ENCODE measurements at places on chromosomes 2 and 18. TPM values are rescaled to one million over a fixed set of nuclear protein-coding genes. Genes with fewer than 3 reads are reported as not detected.
A peak's percentile ranks its signal among the peaks of the same experiment; 100 is the strongest.

DNA sequence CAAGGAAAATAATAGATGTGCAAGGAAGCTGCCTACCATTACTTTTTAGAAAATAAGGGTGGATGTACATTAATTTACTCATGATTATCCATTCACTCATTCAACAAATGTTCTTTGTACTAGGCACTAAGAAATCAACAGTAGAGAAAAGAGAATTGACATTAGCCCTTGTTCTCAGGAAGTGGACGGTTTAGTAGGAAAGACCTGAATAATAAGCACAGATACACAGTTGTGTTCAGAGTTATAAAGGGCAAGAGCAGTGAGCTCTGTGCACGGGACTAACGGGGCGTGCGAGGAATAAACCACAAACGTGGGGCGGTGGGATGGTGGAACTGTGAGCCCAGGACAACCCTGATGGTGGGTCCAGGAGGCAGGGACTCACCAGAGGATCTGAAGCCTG is 94.4 kb upstream of the MBOAT2 start:
- no peak overlapping the region for H3K27ac ChIP-seq
- H3K4me3 ChIP-seq: no peak overlapping the region
- no peaks in the 10 kb centered on the region for H3K36me3 ChIP-seq
- peaks cover 9% of the 10 kb centered on the region for H3K4me1 ChIP-seq

- no peak overlapping the region for H3K27ac ChIP-seq
- no peak overlapping the region for H3K4me3 ChIP-seq
- 0 out of 2 replicates have a peak, but pooled peaks cover 5% of the 10 kb centered on the region for H3K4me1 ChIP-seq
These were observed 122.1 kb downstream of the MGAT5 start for GRCh38 chr2:134375935-134376334.

DNA sequence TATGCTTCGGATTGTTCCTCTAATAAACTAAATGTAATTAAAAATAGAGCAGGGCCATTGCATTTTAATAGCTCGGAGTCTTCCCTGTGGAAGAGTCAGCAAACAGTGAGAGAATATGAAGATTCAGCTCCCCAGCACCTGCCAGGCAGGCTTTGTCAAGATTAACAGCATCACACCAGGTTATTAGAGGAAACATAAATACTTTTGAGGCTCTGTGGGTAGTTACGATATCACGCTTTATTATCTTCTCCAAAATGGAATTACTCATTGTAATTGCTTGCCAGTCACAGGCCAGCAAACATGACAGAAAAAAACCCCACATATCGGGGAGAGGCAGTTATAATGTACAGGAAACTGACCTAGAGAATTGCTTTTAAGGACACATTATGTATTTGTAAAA is 303.9 kb downstream of the CPS1 start:
- no peaks in the 10 kb centered on the region for H3K27me3 ChIP-seq
- no peaks in the 10 kb centered on the region for H3K4me1 ChIP-seq
- DNase-seq: no peak
- H3K27ac ChIP-seq: no peak overlapping the region
- no peaks in the 10 kb centered on the region for H3K36me3 ChIP-seq

DNA sequence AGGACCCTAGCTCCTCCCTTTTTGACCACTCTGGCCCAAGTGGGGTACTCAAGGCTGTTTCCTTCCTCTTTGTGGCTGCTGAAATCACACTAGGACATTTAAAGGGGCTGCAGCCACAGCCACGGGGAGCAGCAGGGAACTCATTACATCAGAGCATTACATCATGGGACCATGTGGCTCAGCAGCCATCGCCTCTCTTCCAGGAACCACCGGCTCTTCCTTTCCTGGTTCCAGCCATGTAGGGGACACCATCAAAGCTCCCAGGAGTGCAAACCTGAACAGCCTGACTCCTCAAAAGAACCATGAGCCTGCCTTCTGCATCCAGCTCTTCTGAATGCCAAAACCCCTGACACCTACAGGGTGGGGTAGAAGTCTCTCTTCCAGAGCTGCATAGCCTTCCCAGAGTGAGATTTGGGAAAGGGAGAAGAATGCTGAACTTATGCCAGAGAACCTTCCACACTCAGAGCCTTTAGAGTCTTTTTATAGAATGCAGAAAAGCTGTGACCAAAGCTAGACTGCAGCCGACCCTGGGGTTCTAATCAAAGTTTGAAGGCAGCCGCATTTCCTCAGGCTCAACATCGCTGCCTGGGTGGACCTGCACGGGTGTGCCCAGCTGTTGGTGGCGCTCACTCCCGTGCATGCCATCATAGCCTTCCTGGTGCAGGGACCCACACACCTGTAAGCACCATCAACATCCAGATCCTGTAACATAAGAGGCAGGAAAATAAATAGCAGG is 121.7 kb downstream of the KLHL29 start:
- no peak overlapping the region for H3K4me3 ChIP-seq
- no peaks in the 10 kb centered on the region for H3K27me3 ChIP-seq
- no peaks in the 10 kb centered on the region for H3K4me1 ChIP-seq
- no peak for DNase-seq
- no peaks in the 10 kb centered on the region for H3K36me3 ChIP-seq

GRCh38 chr18:74373428-74373827 is 57.8 kb downstream of the C18orf63 start:
- H3K27ac ChIP-seq: no peak overlapping the region
- peaks cover 6% of the 10 kb centered on the region for H3K4me1 ChIP-seq
- H3K27me3 ChIP-seq: no peaks in the 10 kb centered on the region
- no peaks in the 10 kb centered on the region for H3K36me3 ChIP-seq

DNA sequence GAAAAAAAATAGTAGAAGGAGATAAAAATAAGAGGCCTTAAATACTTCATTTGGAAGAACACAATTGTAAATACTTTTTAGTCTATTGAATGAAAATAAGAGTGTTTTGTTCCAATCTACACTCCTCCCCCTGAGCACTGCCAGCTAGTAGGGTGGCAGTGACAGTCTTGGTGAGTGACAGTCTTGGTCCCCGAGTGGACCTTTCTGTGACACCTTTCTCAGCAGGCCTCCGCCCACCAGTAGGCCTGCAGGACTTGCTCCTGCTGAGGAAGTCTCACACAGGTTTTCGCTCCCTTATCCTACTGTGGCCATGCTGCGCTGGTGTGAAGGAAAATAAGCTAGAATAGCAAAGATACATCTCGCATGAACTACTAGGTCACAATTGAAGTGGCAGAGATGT is 666.8 kb downstream of the NR4A2 start:
- H3K27me3 ChIP-seq: no peaks in the 10 kb centered on the region
- no peak overlapping the region for H3K27ac ChIP-seq
- H3K4me1 ChIP-seq: no peaks in the 10 kb centered on the region
- no peaks in the 10 kb centered on the region for H3K36me3 ChIP-seq
- DNase-seq: no peak
- H3K4me3 ChIP-seq: no peak overlapping the region

DNA sequence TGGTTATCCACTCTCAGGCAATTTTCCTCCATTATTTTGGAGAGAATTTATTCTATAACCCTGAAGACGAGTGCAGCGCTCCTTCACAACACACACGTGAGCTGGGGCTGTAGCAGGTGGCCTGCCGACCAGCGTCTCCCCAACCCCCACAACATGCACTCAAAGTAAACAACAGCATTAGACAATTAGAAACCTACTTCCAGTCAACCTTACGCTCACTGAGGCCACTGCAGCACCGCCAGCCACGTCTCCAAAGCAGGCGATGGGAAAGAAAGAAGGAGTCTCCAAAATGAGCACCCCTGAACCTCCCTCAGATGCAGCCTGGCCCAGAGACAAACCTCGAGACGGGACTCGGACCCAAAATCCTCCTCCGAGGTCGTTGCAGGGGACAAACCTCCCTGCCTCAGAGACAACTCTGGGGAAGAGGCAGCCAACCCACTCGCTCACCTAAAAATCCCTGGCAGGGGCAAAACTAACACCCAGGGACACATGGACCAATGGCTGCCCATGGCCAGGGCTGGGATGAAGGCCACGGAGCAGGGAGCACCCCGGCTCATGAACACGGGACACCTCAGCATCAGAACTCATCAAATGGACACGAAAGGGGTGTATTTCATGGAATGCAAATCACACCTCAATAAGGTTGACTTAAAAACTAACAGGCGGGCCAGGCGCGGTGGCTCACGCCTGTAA is 2.6 kb downstream of the SLC66A2 start:
- no peak overlapping the region for H3K27ac ChIP-seq
- no peaks in the 10 kb centered on the region for H3K4me1 ChIP-seq
- no peak overlapping the region for H3K4me3 ChIP-seq

DNA sequence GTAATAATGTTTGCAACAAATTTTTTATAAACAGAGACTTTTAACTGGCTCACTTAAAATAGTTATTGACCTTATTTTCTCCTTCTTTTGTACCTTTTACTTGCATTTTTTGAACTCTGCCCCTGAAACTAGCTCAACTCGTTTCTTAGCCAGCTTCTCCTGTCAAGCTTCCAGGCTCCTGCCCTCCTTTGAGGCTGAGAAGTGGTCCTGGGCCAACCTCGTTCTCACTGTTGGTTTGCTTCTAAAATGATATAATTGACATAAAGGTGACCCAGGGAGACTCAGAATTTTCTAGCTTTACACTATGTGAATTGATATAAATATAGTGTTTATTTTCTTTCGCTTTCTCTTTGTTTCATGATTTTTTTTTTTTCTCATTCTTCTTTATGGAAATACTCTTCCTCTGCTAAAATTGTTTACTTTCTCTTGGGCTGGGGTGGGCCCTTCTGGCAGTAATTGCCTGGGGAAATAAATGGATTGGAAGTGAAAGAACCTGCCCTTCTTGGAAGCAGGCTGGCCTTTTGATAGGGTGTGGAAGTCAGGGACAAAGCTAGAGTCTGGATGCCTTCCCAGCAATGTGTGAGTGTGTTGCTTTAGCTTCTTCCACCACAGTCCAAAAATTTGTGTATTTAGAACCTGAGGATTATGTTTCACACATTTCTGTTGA is 30.7 kb downstream of the GPD2 start:
- peak; percentile 25 for DNase-seq
- no peaks in the 10 kb centered on the region for H3K27me3 ChIP-seq
- H3K4me1 ChIP-seq: peaks cover 64% of the 10 kb centered on the region

DNA sequence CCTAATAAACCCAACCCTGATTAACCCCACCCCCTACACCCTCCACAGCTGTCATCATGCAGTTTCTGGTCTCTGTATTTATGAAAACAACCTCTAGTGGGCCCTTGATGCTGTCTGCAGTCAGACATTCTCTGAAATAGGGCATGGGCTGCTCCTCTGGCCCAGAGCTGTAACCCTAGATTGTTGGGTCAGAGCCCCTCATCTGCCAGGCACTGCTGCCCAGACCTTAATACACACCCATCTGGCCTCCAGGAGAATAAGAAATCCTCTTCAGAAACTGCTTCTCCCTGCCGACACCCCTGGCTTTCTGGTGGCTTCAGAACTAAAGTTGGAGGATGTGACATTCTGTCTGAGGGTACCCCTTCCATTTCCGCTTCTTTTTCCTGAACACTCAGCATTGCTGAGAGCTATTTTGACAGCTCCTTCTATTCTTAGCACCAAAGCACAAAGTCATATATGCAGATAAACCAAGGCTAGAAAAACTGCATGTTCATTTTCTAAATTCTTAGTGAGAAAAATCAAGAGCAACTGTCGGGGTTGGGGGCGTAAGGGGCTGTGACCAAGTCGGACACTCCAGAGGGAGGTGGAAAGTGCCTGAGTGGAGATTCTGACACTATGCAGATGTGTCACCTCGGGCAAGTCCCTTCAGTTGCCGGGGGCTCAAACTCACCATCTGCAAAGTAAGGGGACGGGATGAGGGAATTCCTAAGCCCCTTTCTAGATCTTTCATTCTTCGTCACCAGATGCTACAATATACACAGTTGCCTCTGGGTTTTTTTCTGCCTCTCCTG is 28.7 kb downstream of the SRSF7 start:
- no peak for DNase-seq
- no peak overlapping the region for H3K4me3 ChIP-seq
- H3K27me3 ChIP-seq: no peaks in the 10 kb centered on the region
- H3K27ac ChIP-seq: no peak overlapping the region
- peaks cover 4% of the 10 kb centered on the region for H3K4me1 ChIP-seq

TPO gene
- total RNA-seq: not detected

DNA sequence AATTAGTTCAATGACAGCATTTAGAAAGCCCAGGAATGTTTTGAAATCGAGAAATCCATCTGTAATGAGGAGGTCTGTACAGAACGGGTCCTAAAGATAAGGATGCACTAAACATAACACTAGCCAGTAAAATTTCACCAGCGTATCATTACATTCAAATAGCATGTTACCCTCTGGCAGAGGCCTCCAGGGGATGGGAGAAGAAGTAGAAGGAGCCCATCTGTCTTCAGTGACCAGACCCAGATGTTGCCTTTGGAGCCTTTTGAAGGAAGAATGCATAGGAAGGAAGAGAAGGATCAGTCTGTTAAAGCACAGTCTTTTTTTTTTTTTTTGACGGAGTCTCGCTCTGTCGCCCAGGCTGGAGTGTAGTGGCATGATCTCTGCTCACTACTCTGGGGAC is 86.1 kb upstream of the BCL2L11 start:
- no peak overlapping the region for H3K4me3 ChIP-seq
- no peak overlapping the region for H3K27ac ChIP-seq
- peaks cover 35% of the 10 kb centered on the region for H3K4me1 ChIP-seq
- no peak for DNase-seq
- no peaks in the 10 kb centered on the region for H3K36me3 ChIP-seq
- no peaks in the 10 kb centered on the region for H3K27me3 ChIP-seq

DNA sequence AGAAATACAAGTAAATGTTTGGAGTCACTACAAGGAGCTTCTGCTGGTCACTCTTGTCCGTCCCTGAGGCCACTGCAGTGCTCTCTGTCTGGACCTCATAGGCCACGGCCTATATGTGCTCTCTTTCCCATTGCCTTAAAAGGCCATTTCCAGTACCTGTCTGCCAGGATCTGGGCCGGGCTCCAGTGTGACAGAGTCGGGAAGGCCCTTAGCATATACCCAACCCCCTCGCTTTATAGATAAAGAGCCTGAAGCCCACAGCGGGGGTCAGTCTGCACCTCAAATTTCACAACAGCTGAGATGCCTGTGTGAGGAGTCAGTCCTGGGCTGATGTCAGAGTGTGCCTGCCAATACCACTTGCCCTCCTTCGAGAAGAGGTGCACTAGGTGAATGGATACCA is 39.9 kb downstream of the ADD2 start:
- DNase-seq: no peak
- H3K4me3 ChIP-seq: no peak overlapping the region
- H3K27ac ChIP-seq: no peak overlapping the region
- H3K36me3 ChIP-seq: no peaks in the 10 kb centered on the region

- no peak for DNase-seq
- no peak overlapping the region for H3K4me3 ChIP-seq
- H3K27me3 ChIP-seq: no peaks in the 10 kb centered on the region
- H3K4me1 ChIP-seq: no peaks in the 10 kb centered on the region
- no peaks in the 10 kb centered on the region for H3K36me3 ChIP-seq
These were observed 419.3 kb upstream of the VWC2L start for GRCh38 chr2:213991453-213992108.

UPP2 gene
- not detected for total RNA-seq
